ENCODE measurements at places on chromosomes 3 and 15. TPM values are rescaled to one million over a fixed set of nuclear protein-coding genes. Genes with fewer than 3 reads are reported as not detected.

DNA sequence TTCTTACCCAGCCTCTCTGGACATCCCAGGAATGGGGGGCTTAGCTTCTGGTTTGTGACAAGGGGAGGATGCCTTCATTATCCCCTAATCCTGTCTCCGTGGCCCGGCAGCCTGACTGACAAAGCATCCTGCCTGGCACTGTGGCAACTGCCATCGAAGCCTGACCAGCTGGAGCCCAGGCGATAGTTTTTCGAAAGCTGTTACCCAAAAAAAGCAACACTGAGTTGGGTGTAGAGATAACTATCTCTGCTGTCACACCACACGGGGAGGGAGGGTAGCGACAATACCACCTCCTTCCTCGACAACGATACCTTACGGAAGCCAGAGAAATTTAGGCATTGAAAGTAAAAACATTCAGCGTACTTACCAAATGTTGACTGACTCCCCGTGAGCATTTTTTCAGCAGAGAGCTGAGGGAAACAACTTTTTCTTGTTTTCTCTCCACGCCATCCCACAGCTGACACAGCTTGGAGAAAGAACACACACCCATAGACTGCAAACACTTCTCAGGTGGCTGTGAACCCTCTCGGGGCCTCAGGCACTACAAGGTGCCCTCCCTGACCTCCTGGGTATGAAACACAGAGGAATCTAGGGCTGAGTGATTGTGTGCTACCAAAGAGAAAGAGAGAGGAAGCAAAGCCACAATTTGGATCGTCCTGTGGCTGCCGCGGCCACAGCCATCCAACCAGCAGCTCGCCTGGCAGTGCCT, 361.9 kb upstream of the ICE2 start:
- DNase-seq = peak; percentile 8

DNA sequence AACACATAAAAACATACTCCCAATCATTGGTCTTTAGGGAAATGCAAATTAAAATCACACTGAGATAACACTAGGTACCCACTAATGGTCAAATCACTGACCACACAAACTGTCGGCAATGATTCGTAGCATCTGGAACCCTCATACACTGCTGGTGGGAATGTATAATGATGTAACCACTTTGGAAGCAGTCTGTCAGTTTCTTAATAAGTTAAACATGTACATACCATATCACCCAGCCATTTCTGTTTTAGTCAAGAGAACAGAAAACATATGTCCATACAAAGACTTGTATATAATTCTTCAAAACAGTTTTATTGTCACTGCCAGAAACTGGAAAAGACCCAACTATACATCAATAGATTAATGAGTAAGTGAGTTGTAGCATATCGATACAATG, 63.3 kb upstream of the LRRC3B start:
- no peak for DNase-seq

ARHGAP31 gene
- 4.5 TPM for total RNA-seq

- no peak for DNase-seq
Measured at GRCh38 chr3:65960087-65960486, 78.6 kb downstream of the MAGI1 start.

APEH gene
- total RNA-seq = 124 TPM

GRCh38 chr3:73405853-73406252, 218.9 kb downstream of the PDZRN3 start:
- no peak for DNase-seq

MESP2 gene
- 0.42 TPM for total RNA-seq

GRCh38 chr15:92915766-92916435, 15.8 kb downstream of the CHD2 start:
- DNase-seq = no peak

GRCh38 chr3:7543294-7543880, 682.5 kb downstream of the GRM7 start:
- no peak for DNase-seq

GRCh38 chr3:169475576-169475975, 187.9 kb downstream of the MECOM start:
- DNase-seq = no peak

GRCh38 chr15:75770131-75770530, 57.5 kb upstream of the CSPG4 start:
- no peak for DNase-seq

PPM1L gene
- total RNA-seq = 5.1 TPM

PPARG gene
- total RNA-seq = 1.6 TPM

DNA sequence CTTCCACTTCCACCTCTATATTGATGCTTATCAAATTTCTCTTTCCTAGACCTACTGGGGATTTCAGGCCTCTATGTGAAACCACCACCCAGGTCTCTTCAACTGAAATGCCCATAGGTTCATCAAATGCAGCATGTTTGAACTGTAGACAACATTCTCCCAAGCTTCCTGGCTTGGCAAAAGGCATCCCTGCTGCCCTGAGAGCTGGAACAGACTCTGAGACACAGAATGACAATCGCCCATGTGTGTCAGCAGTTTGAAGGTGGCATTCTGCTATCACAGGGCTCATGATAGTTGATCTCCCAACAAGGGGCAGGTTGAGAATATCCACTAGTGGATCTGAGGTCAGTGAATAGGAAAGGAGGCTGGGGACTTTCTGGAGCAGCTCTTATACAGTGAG, 200.7 kb downstream of the RPLP1 start:
- DNase-seq = no peak

MYEF2 gene
- 9.1 TPM for total RNA-seq

LRRC31 gene
- total RNA-seq = not detected

GRCh38 chr3:131457220-131457619, 45.6 kb downstream of the MRPL3 start:
- no peak for DNase-seq

ZBTB47 gene
- total RNA-seq = 96.8 TPM

EFCAB12 gene
- 0.35 TPM for total RNA-seq

- no peak for DNase-seq
Measured at GRCh38 chr3:16618721-16619120, 13.5 kb upstream of the DAZL start.

GRCh38 chr3:195163719-195164572, 107.0 kb downstream of the XXYLT1 start:
- no peak for DNase-seq

BFSP2 gene
- total RNA-seq = not detected

DNA sequence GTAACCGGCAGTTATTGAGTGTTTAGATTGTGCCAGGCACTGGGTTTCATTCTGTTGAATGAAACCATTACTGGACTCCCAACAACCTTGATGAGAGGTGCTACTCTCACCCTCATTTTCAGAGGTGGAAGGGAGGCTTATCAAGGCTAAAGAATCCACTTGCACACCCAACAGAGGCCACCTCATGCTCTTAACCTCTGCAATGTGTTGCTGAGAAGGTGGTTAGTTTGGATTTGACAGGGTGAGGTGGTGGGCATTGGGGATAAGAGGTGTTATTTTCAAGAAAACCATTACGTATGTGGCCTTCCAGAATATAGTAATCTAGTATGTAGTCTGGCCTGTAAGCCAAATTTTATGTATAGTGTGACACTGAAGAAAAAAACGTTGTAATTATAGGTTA, 73.1 kb downstream of the FHIT start:
- no peak for DNase-seq

DNA sequence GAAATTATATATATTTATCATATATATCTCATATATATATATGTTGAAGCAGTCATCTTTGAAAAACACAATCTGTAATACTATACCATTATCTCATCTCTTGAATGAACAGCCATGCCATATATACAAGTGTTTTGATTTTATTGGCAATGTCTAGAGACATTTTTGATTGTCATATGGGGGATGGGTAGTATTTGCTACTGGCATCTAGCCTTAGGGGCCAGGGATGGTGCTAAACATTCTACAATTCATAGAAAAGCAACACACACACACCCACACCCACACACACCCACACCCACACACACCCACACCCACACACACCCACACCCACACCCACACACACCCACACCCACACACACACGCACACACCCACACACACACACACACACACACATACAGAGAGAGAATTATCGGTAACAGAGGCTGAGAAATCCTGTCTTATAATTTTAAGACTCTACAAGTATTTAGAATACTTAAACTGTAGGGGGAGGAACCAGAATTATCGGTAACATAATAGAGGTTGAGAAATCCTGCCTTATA, 11.1 kb upstream of the PIK3R4 start:
- no peak for DNase-seq

GRCh38 chr3:59660852-59661625, 611.2 kb upstream of the CFAP20DC start:
- DNase-seq = no peak

- no peak for DNase-seq
Measured at GRCh38 chr3:12938258-12938711, 96.9 kb upstream of the RPL32 start.

DNA sequence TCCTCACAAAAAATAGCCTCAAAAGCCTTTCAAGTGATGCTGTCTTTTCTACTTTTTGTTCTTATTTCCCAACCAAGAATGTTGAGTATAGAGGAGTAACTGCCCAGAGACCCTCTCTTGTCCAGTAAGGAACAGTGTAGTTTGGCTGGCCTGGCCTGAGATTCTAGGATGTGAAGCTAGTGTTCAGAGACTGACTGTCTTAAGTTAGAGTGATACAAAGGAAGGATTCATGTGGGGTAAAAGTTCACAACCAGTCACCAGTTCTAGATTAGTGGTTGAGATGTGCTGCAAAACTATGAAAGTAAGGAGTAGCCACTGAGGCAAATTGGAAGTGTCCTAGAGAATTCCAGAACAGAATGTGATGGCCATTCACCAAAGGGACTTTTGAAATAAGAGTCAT, 49.1 kb downstream of the RSRC1 start:
- no peak for DNase-seq

RBP2 gene
- 0.78 TPM for total RNA-seq

GRCh38 chr3:171825222-171825828, 15.0 kb upstream of the PLD1 start:
- peak; percentile 55 for DNase-seq

GOLGA8S gene
- not detected for total RNA-seq

GPR62 gene
- total RNA-seq = not detected

Measured in myocyte (in vitro differentiated cells).